ENCODE measurements at places on chromosomes 1 and 21. TPM values are rescaled to one million over a fixed set of nuclear protein-coding genes. Genes with fewer than 3 reads are reported as not detected.

Gene CLCNKB
- not detected for total RNA-seq

Gene SLC44A3
- 0.31 TPM for total RNA-seq

Gene FMO3
- total RNA-seq, result not detected

Gene FCRL4
- total RNA-seq, result not detected

Gene ECM1
- 1.3 TPM for total RNA-seq

GRCh38 chr1:227518876-227519275 lies 44.5 kb upstream of the ZNF678 start:
- DNase-seq, result no peak

GRCh38 chr1:53172426-53173128 lies 24.0 kb upstream of the CPT2 start:
- no peak for DNase-seq

- no peak for DNase-seq
Measured at GRCh38 chr1:232628335-232629249, 1.3 kb downstream of the SIPA1L2 start.

DNA sequence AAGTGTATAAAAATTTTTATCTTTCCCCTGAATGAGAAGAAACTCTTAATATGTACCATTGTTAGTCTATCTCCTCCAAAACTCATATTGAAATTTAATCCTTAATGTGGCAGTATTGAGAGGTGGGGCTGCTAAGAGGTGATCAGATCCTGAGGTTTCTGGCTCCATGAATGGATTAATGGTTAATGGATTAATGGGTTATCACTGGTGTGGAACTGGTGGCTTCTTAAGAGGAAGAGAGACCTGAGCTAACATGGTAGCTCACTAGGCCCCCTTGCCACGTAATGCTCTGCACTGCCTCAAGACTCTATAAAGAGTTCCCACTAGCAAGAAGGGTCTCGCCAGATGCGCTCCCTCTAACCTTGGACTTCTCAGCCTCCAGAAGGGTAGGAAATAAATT lies 70.6 kb upstream of the ZBTB18 start:
- DNase-seq, result no peak

GRCh38 chr1:46675549-46676314 lies 4.1 kb downstream of the TEX38 start:
- no peak for DNase-seq

- no peak for DNase-seq
Measured at GRCh38 chr21:45875416-45875760, 106.2 kb upstream of the COL6A1 start.

DNA sequence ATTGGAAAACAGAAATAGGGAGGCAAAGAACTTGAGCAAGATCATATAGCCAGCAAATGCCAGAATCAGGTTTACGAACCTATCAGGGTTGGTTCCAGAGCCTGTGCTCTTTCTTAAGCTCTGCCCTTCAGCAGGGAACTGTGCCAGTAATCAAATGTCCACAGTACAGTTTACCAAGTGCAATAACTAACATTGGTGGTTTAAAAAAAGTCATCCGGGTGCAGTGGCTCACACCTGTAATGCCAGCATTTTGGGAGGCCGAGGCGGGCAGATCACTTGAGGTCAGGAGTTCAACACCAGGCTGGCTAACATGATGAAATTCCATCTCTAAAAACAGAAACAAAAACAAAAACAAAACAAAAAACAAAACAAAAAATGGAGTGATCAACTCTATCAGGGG lies 182.7 kb downstream of the LMX1A start:
- no peak for DNase-seq

All from CD8-positive, alpha-beta memory T cell (primary cell).